ENCODE measurements at places on chromosomes 7 and 10.

GRCh38 chr7:127884066-127884559 lies 147.1 kb downstream of the LRRC4 start:
- no peak overlapping the region for H3K27ac ChIP-seq
- peaks cover 15% of the 10 kb centered on the region for H3K4me1 ChIP-seq

DNA sequence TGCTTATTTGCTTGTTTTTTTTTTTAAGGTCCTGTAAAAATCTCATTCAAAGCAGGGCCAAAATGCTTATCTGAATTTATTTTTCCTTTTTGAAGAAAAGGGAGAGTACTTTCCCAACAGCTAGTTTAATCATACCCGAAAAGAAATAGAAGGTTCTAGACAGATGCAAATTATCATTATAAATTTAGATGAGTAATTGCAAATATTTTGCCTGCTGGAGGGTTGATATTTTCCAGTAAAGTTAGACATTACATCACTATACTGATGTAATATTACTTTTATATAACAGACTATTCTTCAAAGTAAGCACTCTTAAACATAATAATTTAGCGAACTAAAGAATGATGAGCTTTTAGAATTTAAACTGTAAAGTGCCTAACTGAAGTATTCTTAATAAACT lies 14.1 kb upstream of the CFAP69 start:
- DNase-seq: no peak
- H3K27ac ChIP-seq: no peak overlapping the region

DNA sequence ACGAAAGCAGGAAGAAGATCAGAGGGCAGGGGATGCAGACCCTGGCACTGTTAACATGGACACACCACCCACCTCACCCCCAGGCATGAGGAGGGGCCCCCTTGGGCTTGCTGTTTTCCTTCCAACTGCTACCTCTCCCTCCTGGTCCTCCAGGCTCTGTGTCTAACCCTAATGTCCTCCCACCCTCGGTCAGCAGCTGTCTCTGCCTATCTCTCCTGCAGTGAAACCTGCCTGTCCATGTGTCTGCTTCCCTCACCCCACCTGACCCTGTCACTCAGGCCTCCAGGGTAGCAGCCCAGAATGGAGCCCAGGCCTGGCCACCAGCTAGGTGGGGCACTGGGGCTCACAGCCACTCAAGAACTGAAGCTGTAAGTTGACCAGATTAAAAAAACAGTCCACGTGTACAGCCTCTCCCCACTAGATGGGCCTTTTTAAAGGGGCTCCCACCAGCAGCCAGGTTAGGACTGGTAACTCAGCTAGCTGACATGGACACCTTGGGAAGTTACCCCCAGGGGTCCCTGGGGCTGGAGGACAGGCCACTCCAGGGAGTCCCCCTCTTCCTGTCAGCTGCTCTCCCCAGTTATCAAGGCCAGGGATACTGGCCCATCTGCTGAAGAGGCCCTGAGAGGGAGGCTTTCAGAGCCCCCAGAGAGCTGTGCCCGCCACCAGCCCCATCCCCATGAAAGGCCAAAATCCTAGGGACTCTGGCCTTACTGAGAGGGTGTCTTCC lies 1.5 kb downstream of the SMARCD3 start:
- peak overlapping the region; percentile 96 for H3K27ac ChIP-seq
- peaks cover 14% of the 10 kb centered on the region for H3K36me3 ChIP-seq
- H3K4me3 ChIP-seq: peak overlapping the region; percentile 90
- H3K4me1 ChIP-seq: peaks cover 68% of the 10 kb centered on the region

DNA sequence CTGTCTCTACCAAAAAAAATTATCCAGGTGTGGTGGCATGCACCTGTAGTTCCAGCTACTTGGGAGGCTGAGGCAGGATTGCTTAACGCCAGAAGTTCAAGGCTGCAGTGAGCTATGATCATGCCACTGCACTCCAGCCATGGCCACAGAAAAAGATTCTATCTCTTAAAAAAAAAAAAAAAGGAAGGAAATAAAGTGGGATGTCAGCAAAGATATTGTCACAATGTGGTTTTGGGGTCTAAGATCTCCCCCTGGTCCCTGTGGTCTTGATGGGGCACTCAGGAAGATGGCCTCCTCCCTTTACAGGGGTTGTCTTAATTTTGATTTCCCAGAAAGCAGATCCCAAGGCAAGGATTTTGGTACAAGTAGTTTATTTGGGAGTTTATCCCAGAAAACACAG lies 7.4 kb upstream of the KAZALD1 start:
- DNase-seq: no peak
- H3K36me3 ChIP-seq: no peaks in the 10 kb centered on the region
- H3K27me3 ChIP-seq: peaks cover 21% of the 10 kb centered on the region
- no peak overlapping the region for H3K27ac ChIP-seq

- H3K4me3 ChIP-seq: no peak overlapping the region
- H3K27ac ChIP-seq: no peak overlapping the region
- H3K4me1 ChIP-seq: no peaks in the 10 kb centered on the region
- H3K36me3 ChIP-seq: peaks cover 24% of the 10 kb centered on the region
- H3K27me3 ChIP-seq: no peaks in the 10 kb centered on the region
Measured at GRCh38 chr7:149226840-149227494, 12.5 kb upstream of the ZNF212 start.

DNA sequence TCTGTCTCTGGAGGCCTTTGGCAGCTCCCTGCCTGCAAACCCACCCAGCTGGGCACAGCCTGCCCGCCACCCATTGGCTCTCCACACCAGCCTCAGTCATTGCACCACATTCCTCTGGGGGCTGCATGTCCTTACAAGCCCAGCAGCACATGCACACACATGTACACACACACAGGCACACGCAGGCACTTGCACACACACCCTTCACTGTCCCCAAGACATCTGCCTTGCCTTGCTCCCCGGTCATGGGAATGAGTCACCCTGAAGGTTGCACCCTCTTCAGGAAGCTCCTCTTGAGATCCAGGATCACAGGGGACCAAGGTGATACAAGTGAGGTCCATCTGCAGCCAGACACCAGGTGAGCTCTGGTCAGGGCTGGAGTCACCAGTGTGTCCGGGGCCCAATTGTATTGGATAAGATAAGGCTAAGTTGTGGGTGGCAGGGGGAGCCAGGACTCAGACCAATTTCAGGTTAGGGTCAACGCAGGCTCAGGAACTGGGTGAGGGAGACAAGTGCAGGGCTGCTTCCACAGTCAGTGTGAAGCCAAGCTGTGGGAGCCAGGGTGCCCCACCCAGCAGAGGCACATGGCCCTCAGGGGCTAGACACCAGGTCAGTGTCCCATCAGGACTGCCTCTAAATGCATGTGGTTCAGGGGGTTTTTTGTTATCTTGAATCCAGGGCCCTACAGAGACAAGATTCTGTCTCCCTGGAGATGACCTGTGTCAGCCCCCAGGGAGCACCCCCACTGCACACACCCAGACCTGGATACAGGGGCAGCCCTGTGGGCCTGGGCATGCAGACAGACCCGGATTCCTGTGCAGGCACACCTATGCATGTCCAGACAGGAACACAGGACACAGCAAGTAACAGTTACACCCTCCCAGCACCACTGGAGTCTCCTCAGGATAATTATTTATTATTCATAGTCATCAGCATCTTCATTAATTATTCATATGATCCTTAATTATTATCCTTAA lies 33.8 kb downstream of the KCNH2 start:
- H3K4me3 ChIP-seq: no peak overlapping the region
- DNase-seq: no peak
- peaks cover 11% of the 10 kb centered on the region for H3K27me3 ChIP-seq
- H3K36me3 ChIP-seq: no peaks in the 10 kb centered on the region

DNA sequence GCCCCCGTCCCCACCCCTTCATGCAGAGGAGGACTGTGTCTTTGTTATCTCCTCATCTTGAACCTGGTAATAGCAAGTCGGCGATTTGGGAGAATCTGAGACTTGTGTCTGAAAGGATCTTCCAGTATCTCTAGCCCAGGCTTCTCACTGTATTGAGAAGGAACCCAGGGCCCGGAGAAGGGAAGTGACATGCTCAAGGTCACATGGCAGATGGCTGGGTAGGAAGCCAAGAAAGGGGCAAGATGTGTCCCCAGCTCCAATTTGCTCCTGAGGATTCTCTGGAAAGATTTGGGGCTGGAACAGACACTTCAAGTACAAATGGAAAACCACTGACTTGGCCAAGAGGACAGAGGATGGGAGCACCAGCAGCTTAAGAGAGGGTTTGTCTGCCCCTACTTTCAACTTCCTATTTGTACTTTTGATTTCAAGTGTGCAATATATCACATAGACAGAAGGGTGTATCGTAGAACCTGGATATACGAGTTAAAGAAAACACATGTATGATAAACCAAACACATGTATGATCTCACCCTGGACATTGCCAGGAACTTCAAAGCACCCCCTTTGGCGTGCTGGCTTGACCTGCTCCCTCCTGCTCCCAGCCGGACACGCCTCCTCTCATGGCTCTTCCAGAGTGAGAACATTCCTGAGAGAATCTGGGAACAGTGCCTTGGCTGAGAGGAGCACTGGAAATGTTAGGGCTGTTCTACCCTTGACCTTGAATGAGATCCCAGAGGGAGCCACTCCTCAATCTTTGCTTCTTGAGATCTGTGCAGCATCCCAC lies 79.7 kb downstream of the CDH23 start:
- peaks cover 30% of the 10 kb centered on the region for H3K4me1 ChIP-seq
- peaks cover 7% of the 10 kb centered on the region for H3K27me3 ChIP-seq
- peak overlapping the region; percentile 24 for H3K27ac ChIP-seq

DNA sequence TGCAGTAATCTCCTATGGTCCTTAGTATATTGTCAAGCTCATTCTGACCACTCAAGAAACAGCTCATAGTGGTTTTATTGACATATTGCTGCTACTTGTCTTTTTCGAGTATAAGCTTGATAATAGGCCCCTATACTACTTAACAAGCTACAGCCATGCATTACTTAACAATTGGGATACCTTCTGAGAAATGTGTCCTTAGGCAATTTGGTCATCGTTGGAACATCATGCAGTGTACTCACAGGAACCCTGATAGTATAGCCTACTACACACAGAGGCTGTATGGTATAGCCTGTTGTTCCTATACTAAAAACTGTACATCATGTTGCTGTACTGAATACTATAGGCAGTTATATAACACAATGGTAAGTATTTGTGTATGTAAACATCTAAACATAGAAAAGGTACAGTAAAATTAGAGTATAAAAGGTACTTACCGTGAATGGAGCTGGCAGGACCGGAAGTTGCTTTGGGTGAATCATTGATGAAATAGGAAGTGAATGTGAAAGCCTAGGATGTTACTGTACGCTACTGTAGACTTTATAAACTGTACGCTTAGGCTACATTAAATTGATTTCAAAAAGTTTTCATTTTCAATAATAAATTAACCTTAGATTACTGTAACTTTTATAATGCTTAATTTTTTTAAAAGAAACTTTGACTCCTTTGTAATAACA lies 160.9 kb downstream of the LRRC4 start:
- no peaks in the 10 kb centered on the region for H3K27me3 ChIP-seq
- H3K4me1 ChIP-seq: no peaks in the 10 kb centered on the region
- H3K4me3 ChIP-seq: no peak overlapping the region
- no peak overlapping the region for H3K27ac ChIP-seq
- DNase-seq: no peak

GRCh38 chr10:110141185-110141584 lies 66.2 kb upstream of the MXI1 start:
- peaks cover 4% of the 10 kb centered on the region for H3K4me1 ChIP-seq
- H3K27ac ChIP-seq: no peak overlapping the region

All from muscle of leg (tissue), 16 donors.